ENCODE measurements at places on chromosomes 7 and 10.

DNA sequence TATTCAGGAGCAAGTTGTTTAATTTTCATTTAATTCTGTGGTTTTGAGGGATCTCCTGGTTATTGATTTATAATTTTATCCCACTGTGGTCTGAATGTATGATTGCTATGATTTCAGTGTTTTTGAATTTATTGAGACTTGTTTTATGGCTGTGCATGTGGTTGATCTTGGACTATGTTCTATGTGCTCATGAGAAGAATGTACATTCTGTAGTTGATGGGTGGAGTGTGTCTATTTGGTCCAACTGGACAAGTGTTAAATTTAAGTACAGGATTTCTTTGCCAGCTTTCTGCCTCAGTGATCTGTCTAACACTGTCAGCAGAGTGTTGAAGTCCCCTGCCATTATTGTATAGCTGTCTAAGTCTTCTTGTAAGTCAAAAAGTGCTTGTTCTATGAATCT is 34.8 kb upstream of the KIF5B start:
- DNase-seq: no peak

- no peak for DNase-seq
Measured at GRCh38 chr7:25735674-25736242, 416.2 kb upstream of the NFE2L3 start.

GRCh38 chr10:99345350-99345749 is 16.2 kb downstream of the CNNM1 start:
- no peak for DNase-seq

GRCh38 chr7:102842284-102842683 is 70.5 kb upstream of the LRRC17 start:
- DNase-seq: no peak

DNA sequence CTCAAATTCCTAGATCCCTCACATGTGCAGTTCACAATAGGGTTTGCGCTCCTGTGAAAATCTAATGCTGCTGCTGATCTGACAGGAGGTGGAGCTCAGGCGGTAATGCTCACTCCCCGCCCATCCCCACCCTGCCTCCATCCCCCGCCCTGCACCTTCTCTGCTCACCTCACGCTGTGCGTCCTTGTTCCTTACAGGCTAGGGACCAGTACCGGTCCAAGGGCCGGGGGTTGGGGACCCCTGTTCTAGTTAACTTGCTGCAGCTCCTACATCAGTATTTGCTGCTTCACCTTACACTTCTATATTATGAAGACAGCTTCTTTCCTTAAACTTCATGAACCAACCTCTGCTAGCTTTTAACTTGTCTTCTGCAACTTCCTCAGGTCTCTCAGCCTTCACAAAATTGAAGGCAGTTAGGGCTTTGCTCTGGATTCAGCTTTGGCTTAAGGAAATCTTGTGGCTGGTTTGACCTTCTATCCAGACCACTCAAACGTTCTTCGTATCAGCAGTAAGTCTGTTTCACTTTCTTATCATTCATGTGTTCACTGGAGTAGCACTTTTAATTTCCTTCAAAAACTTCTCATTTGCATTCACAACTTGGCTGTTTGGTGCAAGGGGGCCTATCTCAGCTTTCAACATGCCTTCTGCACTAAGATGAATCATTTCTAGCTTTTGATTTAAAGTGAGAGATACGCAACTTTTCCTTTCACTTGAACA is 1.7 kb upstream of the TNKS2 start:
- DNase-seq: no peak

- DNase-seq: no peak
Measured at GRCh38 chr7:135193615-135194081, 17.7 kb downstream of the WDR91 start.

GRCh38 chr10:78944723-78945312 is 123.9 kb upstream of the ZMIZ1 start:
- no peak for DNase-seq

- no peak for DNase-seq
Measured at GRCh38 chr10:16280595-16280994, 156.2 kb upstream of the PTER start.

GRCh38 chr10:5482016-5482415 is 17.4 kb downstream of the CALML5 start:
- no peak for DNase-seq

DNA sequence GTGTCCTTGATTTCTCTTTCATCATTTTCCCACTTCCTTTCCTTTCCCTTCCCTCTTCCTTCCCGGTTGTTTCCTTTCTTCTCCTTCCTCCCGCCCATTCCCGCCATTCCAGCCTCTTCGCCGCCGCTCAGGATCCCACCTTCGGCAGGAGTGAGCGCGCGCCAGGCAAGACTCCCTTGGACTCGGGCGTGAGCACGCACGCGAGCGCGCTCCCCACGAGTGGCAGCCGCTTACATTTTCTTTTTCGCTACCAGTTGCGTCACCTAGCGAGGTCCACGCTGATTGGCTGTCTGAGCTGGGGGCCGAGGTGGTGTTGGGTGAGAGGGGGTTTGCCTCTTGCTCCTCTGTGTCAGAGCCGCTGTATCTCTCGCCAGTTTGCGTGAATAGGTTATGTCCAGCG is 11.8 kb downstream of the ZAN start:
- DNase-seq: no peak

GRCh38 chr10:99976886-99977665 is 32.7 kb downstream of the DNMBP start:
- DNase-seq: no peak

- no peak for DNase-seq
Measured at GRCh38 chr7:32275216-32276009, 205.2 kb upstream of the PDE1C start.

- no peak for DNase-seq
Measured at GRCh38 chr10:113519681-113520115, 33.2 kb upstream of the HABP2 start.

GRCh38 chr7:95470452-95470851 is 15.3 kb upstream of the ASB4 start:
- peak; percentile 86 for DNase-seq

- no peak for DNase-seq
Measured at GRCh38 chr10:34184939-34185386, 630.1 kb downstream of the PARD3 start.

- no peak for DNase-seq
Measured at GRCh38 chr10:92755725-92756124, 66.0 kb downstream of the HHEX start.

DNA sequence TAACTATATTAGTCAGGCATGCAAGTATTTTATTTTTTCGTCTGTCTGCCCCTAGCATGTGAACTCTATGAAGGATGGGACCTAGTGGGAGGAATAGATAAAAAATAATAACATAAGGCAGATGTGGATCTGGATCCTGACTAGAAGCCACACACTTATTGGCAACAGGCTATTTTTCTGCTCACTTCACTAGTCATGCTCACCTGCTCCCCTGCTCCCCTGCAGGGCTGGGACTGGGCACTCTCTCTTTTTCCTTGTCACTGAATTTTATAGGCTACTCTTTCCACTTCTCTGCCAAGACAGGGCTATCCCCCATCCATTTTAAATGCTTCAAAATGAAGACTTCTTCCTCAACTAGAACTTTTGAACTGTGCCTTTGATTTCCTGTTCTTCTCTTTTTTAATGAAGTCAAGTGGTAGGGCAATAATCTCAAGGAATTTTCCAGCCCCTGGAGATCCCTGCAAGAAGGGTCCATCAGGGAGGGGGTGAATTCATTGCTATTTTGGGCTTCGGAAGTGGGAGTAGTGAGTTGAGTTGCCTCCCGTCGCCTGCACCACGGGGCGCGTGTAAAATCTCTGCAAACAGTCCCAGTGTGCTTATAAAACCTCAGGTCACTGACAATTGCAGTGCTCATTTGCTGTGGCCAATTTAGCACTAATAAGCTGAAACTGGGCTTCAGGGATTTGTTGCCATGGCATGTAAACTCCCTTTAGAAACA is 156.7 kb upstream of the NPVF start:
- no peak for DNase-seq

- DNase-seq: no peak
Measured at GRCh38 chr10:88964869-88965415, 12.4 kb upstream of the ACTA2 start.

- no peak for DNase-seq
Measured at GRCh38 chr7:78702770-78703169, 750.7 kb downstream of the MAGI2 start.

DNA sequence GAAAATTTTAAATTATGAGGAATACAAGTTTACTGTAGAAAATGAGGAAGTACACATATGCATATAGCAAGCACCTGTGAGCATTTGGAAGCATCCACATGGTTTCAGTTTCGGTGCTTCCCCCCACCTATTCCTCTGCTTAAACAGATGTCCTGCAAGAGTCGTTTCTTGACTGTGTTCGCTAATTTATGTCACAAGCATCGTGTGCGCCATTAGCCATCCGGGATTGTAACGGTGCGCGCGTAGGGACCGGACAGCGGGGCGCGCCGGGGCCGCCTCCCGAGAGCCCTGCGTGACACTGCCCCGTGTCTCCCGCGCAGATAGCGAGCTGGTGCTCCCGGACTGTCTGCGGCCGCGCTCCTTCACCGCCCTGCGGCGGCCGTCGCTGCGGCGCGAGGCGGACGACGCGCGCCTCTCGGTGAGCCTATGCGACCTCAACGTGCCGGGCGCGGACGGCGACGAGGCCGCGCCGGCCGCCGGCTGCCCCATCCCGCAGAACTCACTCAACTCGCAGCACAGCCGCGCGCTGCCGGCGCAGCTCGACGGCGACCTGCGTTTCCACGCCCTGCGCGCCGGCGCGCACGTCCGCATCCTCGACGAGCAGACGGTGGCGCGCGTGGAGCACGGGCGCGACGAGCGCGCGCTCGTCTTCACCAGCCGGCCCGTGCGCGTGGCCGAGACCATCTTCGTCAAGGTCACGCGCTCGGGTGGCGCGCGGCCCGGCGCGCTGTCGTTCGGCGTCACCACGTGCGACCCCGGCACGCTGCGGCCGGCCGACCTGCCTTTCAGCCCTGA is 90.9 kb downstream of the NEURL1 start:
- peak; percentile 86 for DNase-seq

DNA sequence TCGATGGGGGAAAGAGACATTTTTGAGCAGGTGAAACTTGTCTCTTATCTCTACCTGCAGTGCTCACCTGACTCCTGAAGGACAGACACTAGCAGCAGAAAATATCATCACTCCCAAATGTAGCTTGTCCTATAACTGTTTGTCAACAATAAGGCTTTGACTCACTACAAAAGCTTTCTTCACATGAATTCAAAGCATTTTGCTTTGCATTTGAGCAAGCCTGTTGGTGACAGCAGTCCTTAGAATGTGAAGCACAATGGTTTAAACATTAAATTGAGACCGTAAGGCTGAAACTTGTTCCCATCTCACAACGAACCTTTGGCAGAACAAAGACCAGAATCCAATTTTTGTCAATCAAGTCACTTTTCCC is 30.6 kb upstream of the ZNRF2 start:
- no peak for DNase-seq

DNA sequence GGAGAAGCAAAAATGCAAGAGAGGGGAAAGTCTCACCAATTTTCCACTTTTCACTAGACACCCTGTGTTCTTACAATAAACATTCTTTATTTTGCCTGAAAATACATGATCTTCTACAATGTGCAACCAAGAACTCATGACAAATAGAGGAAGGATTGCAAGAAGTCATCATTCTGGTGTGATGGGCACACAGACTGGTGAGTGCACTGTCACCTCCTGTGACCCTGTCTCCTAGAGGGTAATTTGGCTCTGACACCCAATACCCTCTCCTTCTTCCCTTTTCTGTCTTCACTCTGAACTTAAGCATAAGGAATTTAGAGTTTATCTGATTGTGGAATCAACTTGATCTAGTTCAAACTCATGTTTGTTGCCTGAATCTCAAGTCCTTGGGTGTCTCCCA is 153.7 kb downstream of the SH2D4B start:
- no peak for DNase-seq

GRCh38 chr10:133379801-133380666 is 972 bp downstream of the PAOX start:
- DNase-seq: no peak

- DNase-seq: no peak
Measured at GRCh38 chr7:6730343-6730633, 23.5 kb upstream of the ZNF12 start.

GRCh38 chr10:14548970-14549369 is 218.2 kb upstream of the FRMD4A start:
- no peak for DNase-seq

GRCh38 chr7:22720791-22721786 is 5.9 kb upstream of the IL6 start:
- DNase-seq: no peak

GRCh38 chr10:70418229-70418628 is 14.3 kb downstream of the EIF4EBP2 start:
- DNase-seq: no peak
